ENCODE measurements at places on chromosomes 7 and 10.

GRCh38 chr10:84290235-84290634 lies 38.2 kb upstream of the CCSER2 start:
- no peak for DNase-seq

GRCh38 chr7:68785036-68785435 lies 813.2 kb upstream of the AUTS2 start:
- no peak for DNase-seq

DNA sequence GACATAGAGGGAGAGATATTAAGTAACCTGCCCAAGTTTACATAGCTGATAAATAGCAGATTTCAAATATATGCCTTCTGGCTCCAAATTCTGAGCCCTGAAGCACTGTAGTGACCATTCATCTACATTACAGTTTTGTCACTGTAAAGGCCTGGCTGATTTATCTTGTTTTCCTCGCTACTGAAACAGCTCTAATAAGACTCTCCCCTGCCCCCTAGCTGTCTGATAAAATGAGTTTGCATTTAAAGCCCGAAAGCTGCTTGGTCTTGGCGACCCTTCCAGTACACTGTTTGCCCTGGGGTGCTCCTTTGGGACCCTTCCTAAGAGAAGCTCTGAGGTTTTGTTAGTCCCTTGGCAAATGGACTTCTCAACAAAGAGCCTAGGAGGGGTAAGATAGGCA lies 59.7 kb upstream of the RAB11FIP2 start:
- no peak for DNase-seq

DNA sequence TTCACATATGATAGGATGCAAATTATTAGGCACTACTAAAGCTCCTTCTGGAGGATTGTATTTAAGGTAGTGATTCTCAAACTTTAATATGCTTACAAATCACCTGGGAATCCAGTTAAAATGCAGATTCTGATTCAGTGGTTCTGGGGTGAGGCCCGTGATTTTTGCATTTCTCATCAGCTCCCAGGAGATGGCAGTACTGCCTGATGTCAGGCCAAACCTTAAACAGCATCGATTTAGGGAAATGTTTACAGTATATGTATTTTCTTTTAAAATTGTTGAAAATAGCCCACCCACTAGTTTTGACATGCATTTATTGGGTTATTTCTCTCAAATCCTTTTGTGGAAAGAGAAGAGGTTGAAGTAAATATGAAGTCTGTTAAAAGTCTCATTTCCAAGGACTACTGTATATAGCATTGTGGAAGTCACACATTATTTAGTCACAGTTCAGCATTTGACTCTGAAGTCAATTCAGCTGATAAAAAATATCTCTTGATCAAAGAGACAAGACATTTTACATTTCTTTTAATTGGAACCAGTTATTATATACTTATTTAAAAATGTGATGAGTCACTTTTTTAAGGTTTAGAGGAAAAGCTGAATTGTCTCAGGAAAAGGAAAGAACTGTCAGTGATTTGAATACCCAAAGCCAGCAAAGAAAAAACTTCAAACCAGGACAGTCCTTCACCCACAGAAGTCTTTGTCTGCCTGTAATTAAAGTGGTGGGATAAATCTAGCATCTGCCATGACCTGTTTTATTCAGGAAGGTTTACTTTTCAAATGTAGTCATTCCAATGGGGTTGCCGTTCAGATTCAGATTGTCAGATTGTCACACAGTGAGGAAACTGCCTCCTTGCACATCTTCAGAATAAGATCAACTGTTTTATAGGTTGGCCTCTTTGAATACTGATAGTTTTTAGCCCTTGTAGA lies 21.1 kb upstream of the HBP1 start:
- DNase-seq = no peak

Measured in activated CD4-positive, CD25-positive, alpha-beta regulatory T cell treated with anti-CD3 and anti-CD28 coated beads, Interleukin-2, amount 50 U/mL, for 72 hours (primary cell).